NCI-H2171 treated with DMSO at 0.1 percent for 48 hours (cell line): ENCODE measurements at places on chromosomes 1 and 21.

DNA sequence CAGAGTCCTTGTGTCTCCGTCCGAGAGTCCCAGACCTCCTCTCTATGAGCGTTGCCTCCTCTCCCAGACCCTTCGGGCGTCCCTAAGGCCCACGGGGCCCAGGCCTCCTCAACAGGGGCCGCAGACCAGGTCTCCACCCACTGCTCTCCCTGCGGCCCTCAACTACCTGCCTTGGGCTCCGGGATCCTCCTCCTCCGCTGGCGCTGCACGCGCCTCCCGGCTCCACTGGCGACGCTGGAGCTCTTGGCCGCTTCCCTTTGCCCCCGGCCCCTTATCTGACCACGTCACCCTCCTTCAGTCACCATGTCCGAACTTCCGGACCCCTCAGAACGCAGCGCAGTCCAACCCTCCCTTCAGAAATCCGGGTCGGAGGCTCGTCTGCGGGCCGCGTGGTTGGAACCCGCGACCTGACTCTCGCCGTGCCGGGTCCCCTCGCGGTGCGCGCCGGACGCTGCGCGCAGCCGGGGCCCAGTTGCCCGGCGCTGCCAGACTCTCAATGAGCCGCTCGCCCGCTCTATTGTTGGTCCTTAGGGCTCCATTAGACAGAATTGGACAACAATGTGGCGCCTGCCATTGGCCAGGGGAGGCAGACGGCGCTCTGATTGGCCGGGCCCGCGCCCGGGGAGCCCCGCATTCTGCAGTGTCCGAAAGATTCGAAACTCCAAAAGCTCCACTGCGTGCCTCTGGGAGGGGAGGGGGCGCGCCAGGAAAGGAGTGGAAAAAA is at the start of gene DMRTA2:
DMRTA2 (minus strand) TSS at position 498 of the 724 bp plus-strand sequence. CDS start 1,907 bp downstream, outside the sequence.
- peak; percentile 77 for DNase-seq

DNA sequence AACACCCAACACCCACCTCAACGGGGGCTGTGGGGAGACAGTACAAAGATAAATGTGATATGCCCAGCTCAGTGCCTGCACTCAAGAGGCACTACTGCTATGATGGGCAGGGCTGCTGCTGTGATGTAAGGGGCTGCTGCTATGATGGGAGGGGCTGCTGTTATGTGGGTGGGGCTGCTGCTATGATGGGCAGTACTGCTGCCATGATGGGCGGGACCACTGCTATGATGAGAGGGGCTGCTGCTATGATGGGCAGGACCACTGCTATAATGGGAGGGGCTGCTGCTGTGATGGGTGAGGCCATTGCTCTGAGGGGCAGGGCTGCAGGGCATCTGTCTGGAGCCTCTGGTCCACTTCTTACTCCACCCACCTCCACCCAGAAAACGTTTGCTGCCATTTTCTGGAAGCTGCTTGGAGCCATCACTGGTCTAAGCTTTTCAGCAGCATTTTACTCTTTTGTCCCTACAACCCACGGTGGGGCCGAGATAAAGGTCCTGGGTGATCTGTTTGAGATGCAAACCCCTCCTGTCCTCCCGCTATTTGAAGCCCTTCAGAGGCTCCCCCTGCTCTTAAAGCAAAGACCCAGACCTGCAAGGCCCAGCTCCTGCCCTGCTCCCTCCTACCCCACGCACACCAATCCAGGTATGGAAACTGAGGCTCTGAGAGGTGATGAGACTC is 656.9 kb downstream of the PTPRU start:
- DNase-seq = no peak

DNA sequence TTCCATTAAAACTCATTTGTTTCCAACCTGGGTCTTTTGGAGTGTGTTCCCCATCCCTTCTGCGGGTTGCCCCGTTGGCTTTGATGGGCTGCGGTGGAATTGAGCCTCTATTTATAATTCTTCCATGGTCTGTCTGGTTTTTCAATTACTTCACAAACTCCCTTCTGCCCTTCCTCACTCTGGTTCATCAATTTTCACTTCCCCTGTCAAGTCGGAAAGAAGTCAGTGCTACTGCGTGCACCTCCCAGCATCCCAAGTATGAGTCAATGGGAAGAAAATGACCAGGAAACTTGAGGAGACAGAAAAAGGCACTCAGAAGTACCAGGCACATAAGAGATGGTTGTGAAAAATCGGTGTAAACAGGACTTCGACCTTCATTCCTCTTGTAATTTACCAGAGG is 126.2 kb downstream of the KAZN start:
- DNase-seq = no peak

DNA sequence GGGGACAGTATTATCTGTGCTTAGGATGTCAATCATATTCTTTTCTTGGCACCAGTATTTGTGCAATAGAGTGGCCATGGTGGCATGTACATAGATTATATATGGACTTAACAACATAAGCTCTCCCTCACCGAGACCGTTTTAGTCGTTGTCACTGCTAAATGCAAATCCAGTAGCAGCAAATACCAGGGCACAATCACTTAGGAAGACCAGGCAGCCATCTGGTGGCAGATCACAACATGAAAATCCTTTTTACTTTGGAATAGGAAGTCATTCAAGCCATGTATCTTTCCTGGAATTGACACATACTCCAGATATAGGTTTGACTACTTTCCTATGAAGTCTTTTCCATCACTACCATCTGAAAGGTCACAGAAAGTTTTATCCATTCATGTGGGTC is 53.2 kb upstream of the C1orf87 start:
- peak; percentile 48 for DNase-seq

DNA sequence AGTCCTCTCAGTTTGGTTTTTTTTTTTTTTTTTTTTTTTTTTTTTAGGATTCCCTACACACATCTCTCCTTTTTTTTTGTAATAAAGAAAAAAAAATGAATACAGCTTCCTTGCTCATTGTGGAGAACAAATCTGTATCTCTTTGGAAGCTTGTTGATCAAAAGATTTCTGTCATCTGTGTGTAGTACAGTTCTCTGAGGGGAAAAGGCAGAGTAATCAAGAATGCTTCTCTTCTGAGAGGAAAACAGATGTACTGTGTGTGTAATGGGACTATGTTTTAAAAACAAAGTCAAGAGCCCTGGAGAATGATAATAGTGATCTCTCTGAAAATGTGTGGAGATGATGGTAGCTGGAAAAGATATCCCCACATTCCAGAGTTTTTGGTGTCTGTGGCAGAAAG is 16.5 kb upstream of the ROR1 start:
- no peak for DNase-seq

GRCh38 chr1:169383449-169383848 is 15.5 kb downstream of the BLZF1 start:
- DNase-seq = no peak

GRCh38 chr1:22350924-22351767 is 100.5 kb upstream of the ZBTB40 start:
- no peak for DNase-seq
